ENCODE measurements at places on chromosomes 13 and 19.

DNA sequence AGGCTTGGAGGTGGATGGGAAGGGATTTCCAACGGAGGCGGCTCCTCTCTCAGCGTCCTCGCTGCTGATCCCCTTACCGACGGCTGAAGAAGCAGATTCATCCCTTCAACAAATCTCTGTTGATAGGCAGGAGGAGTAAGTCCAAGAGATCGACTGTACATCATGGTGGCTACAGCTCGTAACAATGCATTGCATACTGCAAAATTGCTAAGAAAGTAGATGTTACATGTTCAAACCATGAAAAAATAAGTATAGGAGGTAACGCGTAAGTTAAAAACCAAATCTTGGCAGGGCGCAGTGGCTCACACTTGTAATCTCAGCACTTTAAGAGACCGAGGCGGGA lies 468 bp upstream of the SLC39A3 start:
- DNase-seq = no peak

- DNase-seq = no peak
Measured at GRCh38 chr13:31731921-31732320, 7.4 kb upstream of the RXFP2 start.

GRCh38 chr13:44281252-44282000 lies 92.2 kb upstream of the SERP2 start:
- no peak for DNase-seq

DNA sequence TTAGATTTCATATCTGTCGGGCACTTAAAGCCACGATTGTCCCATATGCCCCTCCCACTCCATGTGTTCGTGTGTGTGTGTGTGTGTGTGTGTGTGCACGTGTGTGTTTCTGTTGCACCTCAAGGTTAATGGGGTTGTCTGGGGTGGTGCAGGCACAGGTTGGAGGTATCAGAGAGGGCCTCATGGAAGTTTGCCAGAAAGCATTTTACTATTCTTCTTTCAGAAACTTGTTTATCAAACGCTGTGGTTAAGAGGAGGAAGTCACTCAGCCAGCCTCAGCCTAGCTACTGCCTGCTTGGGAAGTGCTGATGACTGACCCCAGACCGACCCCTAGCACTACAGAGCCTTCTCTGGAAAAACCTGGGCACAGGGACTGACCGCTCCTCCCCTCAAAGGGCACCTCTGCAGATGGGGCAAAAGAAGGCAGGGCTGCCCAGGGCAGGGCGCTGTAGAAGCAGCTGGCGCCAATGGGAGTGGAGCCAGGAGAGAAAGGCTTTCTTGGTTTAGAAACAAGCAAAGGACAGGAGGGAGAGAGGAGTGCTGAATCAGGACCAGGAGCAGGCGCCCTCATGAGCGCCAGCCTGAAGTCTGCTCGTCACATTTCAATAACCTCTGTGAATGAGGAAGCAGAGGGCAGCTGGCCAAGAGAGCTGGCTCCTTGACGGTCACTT lies 3.9 kb downstream of the SIAH3 start:
- DNase-seq = no peak

DNA sequence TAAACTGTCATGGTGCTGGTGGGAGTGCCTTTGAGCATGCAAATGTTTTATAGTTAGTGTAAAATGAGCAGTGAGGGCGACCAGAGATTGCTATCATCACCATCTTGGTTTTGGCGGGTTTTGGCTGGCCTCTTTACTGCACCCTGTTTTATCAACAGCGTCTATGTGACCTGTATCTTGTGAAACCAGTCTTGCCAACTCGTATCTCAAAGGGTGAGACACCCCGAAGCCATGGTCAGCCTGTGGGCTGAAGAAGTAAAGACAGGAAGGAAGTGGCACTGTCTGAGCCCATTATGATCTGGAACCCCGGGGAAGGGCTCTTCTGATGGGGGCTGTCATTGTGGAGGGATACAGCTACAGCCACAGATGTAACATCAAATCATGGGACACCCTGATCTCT lies 81.5 kb upstream of the FAM216B start:
- no peak for DNase-seq

DNA sequence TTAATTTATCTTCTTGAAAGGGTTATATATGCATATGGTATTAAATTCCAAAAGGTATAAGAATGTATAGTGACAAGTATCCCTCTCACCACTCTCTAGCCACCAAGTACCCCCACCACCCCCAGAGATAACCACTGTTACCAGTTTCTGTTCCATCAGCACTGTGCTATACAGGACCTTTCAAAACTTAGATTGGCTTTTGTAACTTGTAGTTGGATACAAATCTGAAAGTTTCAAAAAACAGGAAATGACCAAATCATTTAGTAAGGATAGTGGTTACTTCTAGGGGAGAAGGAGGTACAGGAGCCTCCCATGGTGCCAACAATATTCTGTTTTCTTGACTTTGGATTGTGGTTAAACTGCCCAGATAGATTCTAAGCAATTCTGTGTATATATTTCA lies 56.7 kb downstream of the AKAP11 start:
- DNase-seq = no peak

DNA sequence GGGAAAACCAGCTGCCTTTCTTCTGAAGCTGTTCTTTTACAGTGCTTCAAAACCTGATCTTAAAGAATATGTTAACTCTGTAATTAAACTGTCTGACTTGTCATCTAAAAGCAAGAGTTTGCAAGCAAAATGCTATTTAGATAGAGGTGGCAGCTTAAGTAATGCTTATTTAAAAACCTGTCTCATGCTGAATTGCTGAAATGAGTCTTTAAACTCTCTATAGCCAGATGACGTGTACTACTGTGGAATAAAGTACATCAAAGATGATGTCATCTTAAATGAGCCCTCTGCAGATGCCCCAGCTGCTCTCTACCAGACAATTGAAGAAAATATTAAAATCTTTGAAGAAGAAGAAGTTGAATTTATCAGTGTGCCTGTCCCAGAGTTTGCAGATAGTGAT lies 22.9 kb downstream of the ITM2B start:
- no peak for DNase-seq

DNA sequence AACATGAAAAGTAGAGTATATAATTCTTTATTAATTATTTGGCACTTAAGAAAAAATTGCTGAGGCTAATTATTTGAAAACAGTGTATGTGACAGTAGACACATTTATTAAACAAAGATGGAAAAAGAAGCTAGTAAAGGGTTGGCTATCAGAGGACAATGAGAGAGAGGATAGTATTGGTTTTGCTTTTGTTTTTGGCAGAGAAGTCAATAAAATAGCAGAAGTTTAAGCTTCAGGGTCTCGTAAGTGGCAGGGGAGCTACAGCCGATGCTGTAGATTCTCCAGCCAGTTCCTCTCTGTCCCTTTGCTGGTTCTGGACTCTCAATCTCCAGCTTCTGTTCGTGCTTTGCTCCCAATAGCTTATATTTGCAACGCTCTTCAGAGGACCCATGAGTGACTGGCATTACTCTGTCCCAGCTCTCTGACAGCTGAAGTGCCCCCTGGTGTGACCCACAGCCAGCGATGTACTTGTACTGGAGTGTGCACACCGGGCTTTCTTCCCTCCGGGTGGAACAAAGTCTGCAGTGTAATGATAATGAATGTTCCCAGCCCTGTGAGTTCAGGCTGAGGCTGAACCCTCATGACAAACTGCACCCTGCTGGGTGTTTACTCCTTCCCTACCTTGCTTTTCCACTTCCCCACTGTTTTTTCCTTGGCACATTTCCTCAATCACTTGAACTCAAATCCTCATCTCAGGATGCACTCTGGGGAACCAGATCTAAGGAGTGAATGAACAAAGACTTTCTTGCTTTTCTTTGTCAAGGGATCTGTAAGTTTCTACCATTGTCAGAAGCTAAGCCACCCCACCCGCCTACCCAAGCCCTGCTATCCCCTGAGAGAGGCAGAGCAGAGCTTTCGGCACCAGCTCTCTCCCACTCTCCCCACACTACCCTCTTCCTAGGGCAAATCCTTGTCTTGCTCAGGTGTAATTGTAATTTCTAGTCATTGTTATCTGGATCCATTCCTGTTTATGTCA lies 254.8 kb downstream of the LHFPL6 start:
- no peak for DNase-seq

DNA sequence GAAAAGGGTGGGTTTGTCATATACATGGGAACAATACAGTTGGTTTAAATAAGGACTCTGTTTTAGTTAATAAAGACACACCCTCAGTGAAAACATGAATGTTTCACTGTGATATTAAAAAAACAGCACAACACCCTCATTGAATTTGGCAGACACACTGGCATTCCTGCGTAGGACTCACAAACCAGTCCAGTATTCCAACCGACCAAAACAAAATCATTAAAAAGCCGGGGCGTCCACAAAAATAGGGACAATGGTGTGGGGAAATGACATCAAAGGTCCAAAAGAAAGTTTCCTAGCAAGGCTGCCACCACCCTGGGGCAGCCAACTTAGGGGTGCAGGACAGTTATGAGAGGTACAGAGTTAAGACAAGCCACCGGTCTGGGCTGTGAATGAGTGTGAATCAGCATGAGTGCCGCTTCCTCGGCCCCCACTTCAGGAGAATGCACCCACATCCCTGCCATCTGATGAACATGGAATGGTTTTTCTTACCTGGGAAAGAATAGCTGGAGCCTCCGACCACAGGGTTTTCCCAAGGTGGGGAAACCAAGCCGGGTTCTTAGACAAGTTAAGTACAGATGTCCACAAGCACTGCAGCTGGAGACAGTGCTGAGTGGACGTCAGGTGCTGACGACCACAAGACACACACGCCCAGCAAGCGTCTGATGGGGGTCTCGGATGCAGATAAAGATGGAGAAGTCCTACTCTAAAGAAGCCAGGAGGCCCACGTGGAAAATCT lies 73.3 kb downstream of the KLF2 start:
- no peak for DNase-seq

GRCh38 chr19:18306888-18307260 lies 16.0 kb downstream of the LSM4 start:
- no peak for DNase-seq

DNA sequence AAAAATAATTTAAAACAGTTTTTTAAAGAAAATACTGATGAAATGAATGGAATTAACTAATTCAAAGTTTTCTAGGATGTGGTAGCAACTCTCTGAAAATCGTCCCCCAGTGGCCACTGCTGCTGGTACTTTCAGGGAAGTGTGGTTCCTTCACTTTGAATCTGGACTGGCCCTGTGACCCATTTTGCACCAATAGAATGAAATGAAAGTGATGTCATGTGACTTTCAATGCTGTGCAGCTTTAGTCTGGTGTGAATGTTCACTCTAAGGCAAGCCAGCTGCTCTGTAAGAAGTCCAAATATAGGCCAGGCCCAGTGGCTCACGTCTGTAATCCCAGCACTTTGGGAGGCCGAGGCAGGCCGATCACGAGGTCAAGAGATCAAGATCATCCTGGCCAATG lies 26.4 kb upstream of the HNRNPA1L2 start:
- no peak for DNase-seq
